Effector memory CD4-positive, alpha-beta T cell (primary cell): ENCODE measurements at places on chromosomes 1 and 21.

DNA sequence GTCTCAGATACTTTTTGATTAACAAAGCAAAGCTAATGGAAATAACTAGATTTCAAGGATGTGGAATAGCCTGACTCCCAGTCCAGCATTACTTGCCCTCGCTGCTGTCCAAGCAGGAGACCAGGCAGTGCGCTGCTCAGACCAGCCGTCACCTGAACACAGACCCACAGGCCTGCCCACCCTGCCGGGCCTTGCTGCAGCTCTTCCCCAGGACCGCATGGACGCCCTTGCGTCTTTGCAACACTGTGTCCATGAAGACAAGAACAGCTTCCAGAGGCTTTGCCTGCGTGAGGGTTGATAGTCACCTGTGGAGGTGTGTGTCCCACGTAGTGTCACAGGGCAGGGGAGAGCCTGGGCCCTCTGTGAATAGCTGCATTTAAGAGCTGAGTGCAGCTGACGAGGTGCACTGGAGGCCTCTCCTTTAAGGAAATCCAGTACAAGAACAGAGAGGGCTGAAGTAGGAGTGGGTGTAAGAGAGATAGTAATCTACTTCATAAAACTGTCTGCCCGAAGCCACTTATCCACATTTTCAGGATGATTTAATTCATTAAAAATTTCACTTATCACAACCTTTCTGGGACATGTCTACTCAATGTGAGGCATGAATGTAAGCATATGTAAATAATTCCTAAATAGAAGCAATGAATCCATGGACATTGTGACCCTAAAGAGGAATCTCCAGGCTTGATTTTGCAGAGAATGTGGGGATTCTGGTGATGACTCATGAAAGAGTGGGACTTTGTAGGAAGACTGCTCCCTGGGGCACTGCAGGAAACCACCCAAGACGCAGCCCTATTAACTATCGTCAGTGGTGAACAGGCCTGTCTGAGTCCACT lies 176.2 kb upstream of the RAB4A start:
- no peak for DNase-seq

DNA sequence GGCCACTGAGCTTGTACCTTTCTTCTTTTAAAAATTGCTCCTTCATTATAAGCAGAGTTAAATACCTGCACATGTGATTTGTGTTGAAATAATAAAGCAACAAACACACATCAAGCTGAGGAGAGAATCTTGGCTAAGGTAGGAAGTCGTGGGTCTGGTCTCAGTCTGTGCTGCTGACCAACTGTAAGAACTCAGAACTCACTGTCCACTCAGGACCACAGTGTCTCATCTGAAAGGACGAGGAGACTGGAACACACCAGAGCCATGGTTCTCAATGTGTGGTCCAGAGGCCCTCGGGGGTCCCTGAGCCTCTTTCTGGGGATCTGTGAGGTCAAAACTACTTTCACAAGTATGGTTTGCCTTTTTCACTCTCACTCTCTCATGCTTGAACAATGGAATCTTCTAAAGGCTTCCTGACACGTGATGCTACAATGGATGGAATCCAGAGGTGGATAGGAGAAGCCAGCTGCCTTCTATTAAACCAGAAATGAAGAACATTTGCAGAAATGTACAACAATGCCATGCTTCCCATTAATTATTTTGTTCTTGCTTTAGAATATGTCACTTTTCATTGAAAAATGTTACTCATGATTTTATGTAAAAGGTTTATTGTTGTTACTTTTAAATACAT lies 17.3 kb upstream of the ETS2 start:
- no peak for DNase-seq

GRCh38 chr1:223319905-223320580 lies 43.9 kb downstream of the SUSD4 start:
- no peak for DNase-seq

GRCh38 chr1:177209357-177209756 lies 38.6 kb downstream of the BRINP2 start:
- DNase-seq = no peak

GRCh38 chr1:183584147-183584546 lies 6.1 kb downstream of the NCF2 start:
- DNase-seq = no peak

- DNase-seq = no peak
Observed at GRCh38 chr1:230403442-230403841, 22.7 kb downstream of the PGBD5 start.

- no peak for DNase-seq
Observed at GRCh38 chr1:110557481-110557880, 38.5 kb upstream of the KCNA10 start.

GRCh38 chr1:167673265-167673664 lies 43.2 kb downstream of the RCSD1 start:
- DNase-seq = no peak

- DNase-seq = no peak
Observed at GRCh38 chr1:48617252-48617651, 145.2 kb upstream of the SPATA6 start.

DNA sequence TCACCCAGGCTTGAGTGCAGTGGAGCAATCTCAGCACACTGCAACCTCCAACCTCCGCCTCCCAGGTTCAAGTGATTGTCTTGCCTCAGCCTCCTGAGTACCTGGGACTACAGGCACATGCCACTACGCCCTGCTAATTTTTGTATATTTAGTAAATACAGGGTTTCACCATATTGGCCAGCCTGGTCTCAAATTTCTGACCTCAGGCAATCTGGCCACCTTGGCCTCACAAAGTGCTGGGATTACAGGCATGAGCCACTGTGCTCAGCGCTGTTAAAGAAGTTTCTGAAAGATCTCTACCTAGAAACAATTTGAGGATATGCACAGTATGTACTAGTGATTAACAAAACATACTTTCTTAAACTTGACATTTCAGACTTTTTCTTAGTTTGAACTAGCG lies 182.6 kb upstream of the ESRRG start:
- no peak for DNase-seq

GRCh38 chr1:169048043-169048442 lies 58.4 kb upstream of the ATP1B1 start:
- no peak for DNase-seq

DNA sequence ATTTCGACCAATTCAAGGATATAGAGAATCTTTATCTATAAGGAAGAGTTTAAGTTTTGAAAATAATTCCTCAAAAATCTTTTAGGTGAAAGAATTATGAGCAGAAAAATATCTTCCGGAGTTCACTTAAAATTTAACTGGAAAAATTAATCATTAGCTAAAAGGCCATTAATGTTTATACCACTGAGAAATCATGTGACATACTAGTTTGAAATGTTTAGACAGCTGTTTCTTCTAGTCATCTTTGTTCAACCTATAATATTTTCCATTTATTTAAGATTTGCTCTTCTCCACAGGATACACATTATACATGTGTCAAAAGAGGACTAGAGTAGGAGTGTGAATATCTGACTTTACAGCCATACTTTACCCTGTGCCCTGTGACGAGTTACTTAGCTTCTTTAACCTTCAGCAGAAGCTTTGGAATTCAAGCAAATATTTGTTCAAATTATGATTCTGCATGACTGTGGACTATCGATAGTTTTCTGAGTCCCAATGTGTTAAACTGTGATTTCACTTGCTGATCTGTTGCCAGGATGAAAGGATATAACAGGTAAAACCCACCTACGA lies 374.8 kb downstream of the BRINP3 start:
- DNase-seq = no peak

DNA sequence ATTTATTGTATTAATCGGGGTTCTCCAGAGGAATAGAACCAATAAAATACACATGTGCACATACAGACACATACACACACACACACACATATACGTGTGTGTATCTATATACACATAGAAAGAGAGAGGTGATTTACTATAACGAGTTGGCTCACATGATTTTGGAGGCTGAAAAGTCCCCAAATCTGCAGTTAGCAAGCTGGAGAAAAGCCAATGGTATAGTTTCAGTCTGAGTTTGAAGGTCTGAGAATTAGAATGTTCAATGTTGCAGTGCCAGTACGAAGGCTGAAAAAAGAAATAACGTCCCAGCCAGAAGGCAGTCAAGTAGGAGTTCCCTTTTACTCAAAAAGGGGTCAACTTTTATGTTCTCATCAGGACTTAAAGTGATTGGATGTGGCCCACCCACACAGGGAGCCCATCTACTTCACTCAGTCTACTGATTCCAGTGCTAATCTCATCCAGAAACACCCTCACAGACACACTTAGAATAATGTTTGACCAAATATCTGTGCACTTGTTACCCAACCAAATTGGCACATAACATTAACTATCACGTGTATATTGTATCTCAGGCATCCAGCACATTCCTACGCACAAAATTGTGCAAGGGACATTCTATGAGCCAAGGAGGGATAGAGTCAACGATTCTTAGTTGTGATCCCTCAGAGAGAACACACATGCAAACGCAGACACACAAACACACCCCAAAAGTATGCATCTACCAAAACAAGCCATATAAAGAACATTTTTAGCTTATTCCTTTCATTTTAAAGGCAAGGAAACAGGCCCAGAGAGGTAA lies 195.5 kb upstream of the DUSP10 start:
- no peak for DNase-seq

GRCh38 chr1:88610687-88611086 lies 73.4 kb upstream of the PKN2 start:
- no peak for DNase-seq

DNA sequence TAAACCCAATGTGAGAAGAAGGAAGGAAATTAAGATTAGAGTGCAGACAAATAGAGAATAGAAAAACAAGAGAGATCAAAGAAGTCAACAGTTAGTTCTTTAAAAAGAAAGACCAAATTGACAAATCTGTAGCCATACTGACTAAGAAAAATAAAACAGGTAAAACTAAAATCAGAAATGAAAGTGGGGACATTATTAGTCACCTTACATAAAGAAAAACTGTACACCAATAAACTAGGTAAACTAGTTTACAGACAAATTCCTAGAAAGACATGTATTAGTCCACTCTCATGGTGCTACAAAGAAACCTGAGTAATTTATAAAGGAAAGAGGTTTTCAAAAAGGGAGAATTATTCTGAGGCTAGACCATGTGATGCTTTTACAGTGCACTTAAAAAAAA lies 22.3 kb downstream of the BLZF1 start:
- no peak for DNase-seq

GRCh38 chr1:9529190-9529589 lies 10.1 kb upstream of the SLC25A33 start:
- DNase-seq = no peak

DNA sequence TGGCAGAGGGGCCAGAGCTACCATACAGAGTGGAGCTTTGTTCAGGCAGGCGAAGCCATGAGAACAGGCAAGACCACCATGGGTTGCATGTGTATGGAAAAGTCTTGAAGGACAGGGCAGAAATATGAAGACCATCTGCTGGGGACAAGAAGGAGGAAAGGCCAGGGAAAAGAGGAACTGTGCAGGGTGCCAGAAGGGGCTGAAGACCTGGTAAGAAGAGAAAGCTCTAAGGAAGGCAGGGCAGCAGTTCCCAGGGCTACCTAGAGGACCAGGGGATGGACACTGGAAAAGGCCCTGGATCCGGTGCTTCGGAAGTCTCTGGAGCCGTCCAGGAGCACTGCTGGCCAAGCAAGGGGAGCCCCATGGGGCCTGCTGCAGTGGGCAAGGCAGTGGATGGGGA lies 43.4 kb downstream of the PKP1 start:
- DNase-seq = no peak

GRCh38 chr1:180888870-180889269 lies 23.8 kb upstream of the KIAA1614 start:
- no peak for DNase-seq

GRCh38 chr1:212607913-212608391 lies 609 bp upstream of the ATF3 start:
- DNase-seq = no peak

DNA sequence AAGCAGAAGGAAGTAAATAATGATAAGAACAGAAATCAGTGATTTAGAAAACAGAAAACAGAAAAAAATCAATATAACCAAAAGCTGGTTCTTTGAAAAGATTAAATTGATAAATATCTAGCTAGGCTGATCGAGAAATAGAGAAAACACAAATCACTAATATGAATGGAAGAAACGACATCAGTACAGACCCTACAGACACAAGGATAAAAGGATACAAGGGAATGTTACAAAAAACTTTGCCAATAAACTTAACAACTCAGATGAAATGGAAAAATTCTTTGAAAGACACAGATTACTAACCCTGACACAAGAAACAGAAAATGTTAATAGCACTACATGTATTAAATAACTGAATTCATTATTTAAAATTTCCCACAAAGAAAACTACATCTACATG lies 6.3 kb upstream of the ARHGAP29 start:
- DNase-seq = no peak

DNA sequence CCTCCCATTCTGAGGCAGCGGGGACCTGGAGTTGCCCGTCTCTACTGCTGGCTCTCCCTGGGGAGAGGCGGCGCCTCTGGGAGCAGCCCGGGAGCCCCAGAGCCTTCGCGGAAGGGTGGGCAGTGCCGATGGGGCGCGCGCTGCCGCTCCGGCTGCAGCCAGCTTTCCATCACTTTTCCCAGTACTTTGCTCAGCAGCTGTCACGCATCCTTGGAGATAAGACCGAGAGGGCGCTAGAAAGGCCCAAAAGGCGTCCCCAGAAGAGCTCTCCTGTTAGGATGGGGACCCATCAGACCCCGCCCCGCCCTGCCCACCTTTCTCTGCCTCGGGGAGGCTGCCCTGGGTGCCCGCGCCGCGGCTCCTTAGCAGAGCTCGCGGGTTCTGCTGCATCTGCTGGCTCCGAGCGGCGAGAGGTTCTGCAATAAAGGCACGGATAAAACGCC lies 534 bp downstream of the KCNH1 start:
- DNase-seq = no peak

GRCh38 chr1:161872506-161872905 lies 106.4 kb downstream of the ATF6 start:
- no peak for DNase-seq

- no peak for DNase-seq
Observed at GRCh38 chr1:9349331-9349851, 56.7 kb downstream of the SPSB1 start.

GRCh38 chr1:243726806-243727502 lies 123.1 kb downstream of the AKT3 start:
- no peak for DNase-seq
